ENCODE measurements at places on chromosomes 11 and 22. TPM values are rescaled to one million over a fixed set of nuclear protein-coding genes. Genes with fewer than 3 reads are reported as not detected.

GRCh38 chr11:116804001-116804400, 12.3 kb upstream of the APOA5 start:
- H3K27me3 ChIP-seq: peaks cover 23% of the 10 kb centered on the region
- DNase-seq: no peak
- H3K4me1 ChIP-seq: no peaks in the 10 kb centered on the region
- H3K36me3 ChIP-seq: no peaks in the 10 kb centered on the region
- no peak overlapping the region for H3K27ac ChIP-seq

DNA sequence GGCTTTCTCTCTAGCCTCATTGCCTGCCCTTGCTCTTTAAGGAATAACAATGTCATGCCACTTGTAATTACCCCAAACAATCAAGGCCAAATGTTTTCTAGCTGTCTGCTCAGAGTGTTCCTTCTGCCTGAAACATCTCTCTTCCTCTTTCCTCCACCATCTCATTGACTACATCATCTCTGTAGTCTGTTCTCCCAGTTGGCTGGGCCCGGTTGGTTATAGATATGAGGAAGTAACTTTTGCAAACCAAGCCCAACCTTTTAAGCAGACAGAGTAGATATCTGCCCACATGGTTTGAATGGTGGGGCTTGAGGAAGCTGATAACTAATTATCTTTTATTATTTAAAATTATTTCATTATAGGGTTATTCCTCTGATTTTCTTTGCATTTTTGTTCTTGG, 104.5 kb downstream of the NTM start:
- no peaks in the 10 kb centered on the region for H3K36me3 ChIP-seq
- no peak for DNase-seq
- H3K27ac ChIP-seq: no peak overlapping the region
- H3K4me1 ChIP-seq: no peaks in the 10 kb centered on the region

DNA sequence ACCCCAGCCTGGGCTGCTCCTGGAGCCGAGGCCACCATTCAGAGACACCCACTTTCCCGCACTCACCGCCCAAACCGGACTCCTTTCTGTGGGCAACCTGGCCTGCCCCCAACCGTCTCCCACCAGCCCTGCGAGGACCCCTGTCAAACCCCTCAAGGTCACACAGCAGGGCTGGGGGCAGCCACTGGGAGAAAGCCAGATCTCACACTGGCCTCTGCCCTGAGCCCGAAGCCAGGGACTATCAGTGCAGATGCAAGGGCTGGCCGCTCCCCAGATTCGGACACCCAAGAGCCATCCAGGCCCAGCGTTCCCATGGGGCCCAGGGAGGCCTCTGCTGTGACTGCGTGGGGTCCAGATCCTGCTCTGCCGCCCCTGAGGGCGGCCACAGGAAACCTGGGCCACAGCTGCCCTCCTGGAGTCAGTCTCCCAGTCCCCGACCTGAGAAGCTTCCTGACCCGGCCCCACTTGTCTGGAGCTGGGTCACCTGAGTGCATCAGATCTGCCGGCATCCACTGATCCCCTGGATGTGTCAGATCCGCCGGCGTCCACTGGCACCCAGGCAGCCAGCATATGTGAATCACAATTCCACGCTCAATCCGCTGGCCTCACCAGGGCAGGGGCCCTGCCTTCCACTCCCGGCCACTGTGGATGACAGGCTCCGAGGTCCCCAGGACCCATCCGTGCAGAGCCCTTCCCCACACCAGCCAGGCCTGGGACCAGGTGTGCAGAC, 139.7 kb downstream of the BRD1 start:
- no peaks in the 10 kb centered on the region for H3K36me3 ChIP-seq
- peaks cover 11% of the 10 kb centered on the region for H3K27me3 ChIP-seq
- no peak for DNase-seq
- no peak overlapping the region for H3K4me3 ChIP-seq

- no peak overlapping the region for H3K4me3 ChIP-seq
- H3K27me3 ChIP-seq: no peaks in the 10 kb centered on the region
- DNase-seq: no peak
- H3K36me3 ChIP-seq: no peaks in the 10 kb centered on the region
- H3K27ac ChIP-seq: no peak overlapping the region
Measured at GRCh38 chr11:70505761-70506657, 107.7 kb downstream of the CTTN start.

DNA sequence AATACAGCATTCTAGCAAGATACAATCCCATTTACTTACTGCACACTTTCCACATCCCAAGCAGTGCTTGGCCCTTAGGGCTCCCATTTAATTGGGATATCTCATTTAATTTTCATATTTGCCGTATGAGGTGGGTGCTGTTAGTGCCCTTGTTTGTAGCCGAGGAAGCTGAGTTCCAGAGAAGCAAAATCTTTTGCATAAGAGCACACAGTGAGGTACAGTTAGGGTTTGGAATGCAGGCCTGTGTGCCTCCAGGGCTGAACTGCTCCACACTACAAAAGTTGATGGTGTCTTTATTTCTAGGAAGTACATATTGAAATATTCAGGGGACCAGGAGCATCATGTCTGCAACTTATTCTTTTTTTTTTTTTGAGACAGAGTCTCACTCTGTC, 15.5 kb upstream of the TIMP3 start:
- H3K4me3 ChIP-seq: no peak overlapping the region
- H3K4me1 ChIP-seq: no peaks in the 10 kb centered on the region
- H3K27me3 ChIP-seq: no peaks in the 10 kb centered on the region

Gene USH1C
- total RNA-seq: not detected

DNA sequence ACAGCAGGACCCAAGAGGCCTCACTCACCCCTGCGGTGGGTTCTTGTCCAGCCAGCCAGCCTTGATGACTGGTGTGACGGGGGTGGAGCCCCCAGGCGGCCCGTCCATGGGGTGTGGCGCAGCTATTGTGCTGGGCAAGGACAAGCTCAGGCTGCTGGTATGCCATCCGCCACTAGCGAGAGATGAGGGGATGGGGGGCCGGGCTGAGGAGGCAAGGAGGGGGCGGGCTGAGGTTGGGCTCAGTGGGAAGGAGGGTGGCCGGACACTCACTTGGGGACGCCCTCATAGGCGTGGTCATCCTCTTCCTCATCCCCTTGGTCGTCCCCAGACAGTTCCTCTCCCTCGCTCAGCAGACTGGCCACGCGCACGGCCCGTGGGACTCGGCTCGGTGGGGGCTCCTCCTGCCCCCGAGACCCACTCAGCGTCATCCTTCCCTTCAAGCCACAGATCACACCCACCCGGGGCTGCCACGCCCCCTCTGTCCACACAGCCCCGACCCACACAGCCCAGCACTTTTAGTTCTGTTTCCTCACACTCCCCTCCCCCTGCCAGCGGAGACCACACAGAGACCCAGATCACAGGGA, 38.0 kb upstream of the PDE2A start:
- H3K27me3 ChIP-seq: no peaks in the 10 kb centered on the region
- H3K4me1 ChIP-seq: peaks cover 2% of the 10 kb centered on the region
- H3K27ac ChIP-seq: no peak overlapping the region
- DNase-seq: no peak
- H3K4me3 ChIP-seq: no peak overlapping the region
- H3K36me3 ChIP-seq: peaks cover 41% of the 10 kb centered on the region

- no peak for DNase-seq
- no peak overlapping the region for H3K4me3 ChIP-seq
- H3K4me1 ChIP-seq: no peaks in the 10 kb centered on the region
Measured at GRCh38 chr11:131248588-131248987, 121.8 kb upstream of the NTM start.

Gene TMPRSS6
- total RNA-seq: 14.0 TPM

All from activated CD4-positive, alpha-beta memory T cell treated with anti-CD3 and anti-CD28 coated beads, Interleukin-2, amount 10 ng/mL, durations not matched to agents 7 days and 5 days (primary cell).